Iris pigment epithelial cell (primary cell): ENCODE measurements at places on chromosomes 7 and 10.

DNA sequence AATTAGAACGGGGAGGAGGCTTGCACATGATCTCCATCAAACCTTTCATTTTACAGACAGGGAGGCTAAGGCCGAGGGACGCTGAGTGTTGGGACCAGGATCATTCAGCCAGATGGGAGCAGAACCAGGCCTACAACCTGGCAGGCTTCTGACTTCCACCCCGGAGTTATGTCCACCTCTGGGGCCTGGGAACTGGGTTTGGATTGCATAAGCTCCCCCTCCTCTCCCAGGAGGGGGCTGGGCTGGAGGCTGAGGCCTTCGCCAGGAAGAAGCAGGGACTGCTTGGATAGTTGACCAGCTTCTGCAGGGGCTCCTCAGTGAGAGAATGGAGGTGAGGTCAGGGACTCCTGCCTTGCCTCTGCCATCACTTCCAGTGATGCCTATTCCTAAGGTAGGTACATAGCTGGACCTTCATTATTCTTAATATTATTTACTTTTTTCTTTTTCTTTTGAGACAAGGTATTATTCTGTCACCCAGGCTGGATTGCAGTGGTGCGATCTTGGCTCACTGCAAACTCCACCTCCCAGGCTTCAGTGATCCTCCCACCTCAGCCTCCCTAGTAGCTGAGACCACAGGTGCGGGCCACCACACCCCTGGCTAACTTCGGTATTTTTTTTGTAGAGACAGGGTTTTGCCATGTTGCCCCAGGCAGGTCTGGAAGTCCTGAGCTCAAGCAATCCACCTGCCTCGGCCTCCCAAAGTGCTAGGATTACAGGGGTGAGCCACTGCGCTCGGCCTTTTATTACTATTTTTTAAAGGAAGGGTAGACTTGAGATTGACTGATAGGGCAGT lies 1.3 kb downstream of the SNX10 start:
- no peak for DNase-seq

GRCh38 chr7:41030673-41031072 lies 672.2 kb downstream of the INHBA start:
- no peak for DNase-seq

GRCh38 chr7:129008645-129009414 lies 46.1 kb downstream of the TNPO3 start:
- DNase-seq, result no peak

DNA sequence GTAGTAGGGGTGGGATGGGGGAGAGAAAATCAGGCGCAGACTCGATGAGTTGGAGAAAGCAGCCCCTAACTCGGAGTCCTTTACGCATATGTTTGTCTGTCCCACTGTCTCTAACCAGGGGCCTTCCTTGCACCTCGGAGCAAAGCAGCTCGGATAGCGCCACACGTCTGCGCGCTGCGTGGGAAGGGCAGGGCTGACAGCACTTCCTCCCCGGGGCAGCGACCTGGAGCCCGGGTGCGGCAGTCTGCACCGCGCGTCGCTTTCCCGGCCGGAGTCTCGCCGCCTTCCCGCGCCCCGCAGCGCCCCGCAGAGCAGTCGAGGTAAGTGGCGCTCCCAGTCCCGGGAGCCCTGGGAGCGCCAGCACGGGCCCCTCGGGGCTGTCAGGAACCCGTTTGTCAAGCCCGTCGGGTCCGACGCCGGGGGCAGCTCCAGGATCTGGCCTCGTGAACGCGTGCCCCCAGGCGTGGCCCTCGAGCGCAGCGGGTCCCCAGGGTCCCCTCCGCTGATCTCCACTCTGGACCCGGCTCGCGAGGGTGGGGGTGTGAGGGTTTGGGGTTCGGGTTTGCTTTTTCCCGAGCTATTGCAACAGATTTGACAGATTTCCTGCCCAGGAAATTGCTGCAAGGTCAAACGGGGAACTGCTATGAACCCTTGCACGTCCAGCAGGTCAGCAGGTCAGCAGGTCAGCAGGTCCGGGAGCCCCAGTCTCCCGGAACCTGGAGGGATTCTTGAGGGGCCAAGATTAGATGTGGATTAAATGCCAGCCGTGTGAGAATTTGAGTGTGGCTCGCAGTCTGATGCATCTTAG lies 597 bp downstream of the APBB1IP start:
- no peak for DNase-seq

- no peak for DNase-seq
These were observed 46.5 kb downstream of the ZMIZ1 start for GRCh38 chr10:79115302-79115701.

GRCh38 chr7:142391191-142391992 lies 133.5 kb upstream of the PRSS58 start:
- no peak for DNase-seq

DNA sequence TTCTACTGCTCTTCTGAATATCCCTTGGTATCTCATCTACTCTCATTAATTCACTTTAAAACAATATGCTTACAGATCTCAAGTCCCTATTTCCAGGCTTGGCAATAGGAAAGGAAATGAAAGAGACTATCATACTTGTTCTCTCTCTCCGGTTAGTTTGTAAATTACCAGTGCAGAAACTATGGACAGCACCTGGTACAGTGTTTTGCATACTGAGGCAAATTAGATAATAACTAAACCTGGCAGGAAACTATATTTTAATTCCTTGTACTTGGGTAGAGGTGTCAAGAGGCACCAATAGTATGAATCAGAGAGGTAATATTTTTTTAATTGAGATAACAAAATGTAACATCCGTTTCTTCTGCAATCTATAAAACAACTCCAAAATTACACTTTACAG lies 97.7 kb upstream of the TMEM196 start:
- DNase-seq, result no peak

DNA sequence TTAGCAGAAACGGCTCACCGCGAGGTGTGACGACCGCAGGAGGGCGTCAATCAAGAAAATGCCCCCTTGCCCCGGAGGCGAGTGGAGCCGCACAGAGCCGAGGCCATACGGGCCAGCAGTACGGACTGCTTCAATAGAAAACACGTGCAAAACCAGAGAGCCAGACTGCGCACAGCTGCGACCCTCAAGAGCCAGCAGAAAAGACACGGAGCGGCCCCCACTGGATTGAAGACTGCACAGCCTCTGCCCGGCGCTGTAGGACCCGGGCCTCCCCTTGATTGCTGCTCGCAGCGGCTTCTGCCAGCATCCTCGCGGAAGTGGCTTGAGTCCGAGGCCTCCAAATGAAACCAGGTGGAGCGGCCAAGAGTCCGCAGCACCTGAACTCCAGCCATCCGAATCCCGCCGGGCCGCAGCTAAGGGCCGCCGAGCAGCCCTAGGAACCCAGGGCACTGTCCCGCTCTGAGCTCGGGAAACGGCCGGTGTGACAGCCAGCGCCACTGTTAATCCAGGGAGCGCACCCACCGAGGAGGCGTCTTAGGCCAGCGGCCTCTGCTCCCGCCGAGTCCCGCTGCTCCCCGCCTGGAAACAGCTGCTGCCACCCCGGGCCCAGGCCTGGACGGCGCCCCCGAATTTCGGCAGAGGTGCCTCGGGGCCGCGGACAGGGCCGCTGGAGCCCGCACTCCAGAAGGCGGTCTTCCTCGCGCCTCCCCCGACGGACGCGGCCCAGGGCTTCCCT lies 660 bp upstream of the HHEX start:
- DNase-seq, result peak; percentile 50

- DNase-seq, result peak; percentile 32
These were observed 5.8 kb downstream of the CFAP69 start for GRCh38 chr7:90250601-90251303.
